ENCODE measurements at places on chromosomes 5 and 9.

DNA sequence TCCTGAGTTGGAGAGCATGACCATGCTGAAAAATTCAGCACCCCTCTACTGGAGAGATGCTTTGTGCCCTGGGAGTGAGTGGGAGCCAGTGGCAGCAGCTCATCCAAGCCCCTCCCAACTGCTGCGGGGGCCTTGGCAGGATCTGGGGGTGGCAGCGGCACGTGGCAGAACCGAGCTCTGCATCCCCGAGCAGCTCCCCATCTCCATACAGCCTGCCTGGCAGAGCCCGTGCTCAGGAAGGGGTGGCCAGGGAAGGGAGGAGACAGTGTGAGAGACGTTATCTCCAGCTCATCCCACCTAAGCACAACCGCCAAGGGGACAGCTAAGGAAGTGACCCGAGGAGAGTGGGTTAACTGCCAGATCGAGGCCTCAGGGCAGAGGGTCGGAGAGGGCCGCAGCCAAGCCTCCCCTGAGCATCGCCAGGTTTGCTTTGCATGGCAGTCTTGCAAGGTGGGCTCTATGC, 17.2 kb upstream of the DPM2 start:
- H3K36me3 ChIP-seq: no peaks in the 10 kb centered on the region
- no peaks in the 10 kb centered on the region for H3K27me3 ChIP-seq
- peaks cover 44% of the 10 kb centered on the region for H3K4me1 ChIP-seq
- DNase-seq: no peak
- peak overlapping the region; percentile 76 for H3K27ac ChIP-seq

DNA sequence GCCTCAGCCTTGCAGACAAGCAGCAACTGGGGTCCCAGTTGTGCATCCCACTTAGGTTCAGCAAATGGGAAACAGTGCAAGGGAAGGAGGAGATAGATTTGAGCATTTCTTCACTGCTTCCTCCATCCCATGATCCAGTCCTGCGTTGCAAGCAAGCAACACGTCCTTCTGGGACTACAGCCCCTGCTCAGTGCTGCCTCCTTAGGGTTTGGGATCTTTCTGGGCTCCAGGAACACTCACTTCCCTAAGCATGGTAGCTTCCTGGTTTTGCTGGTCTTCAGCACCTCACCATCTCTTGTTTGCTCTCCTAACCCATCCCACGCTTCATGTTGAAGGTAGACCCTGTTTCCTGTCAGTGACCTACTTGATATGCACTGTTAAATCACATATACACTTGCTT, 444.7 kb downstream of the MED10 start:
- H3K36me3 ChIP-seq: no peaks in the 10 kb centered on the region
- no peak overlapping the region for H3K4me3 ChIP-seq
- no peak for DNase-seq
- H3K27ac ChIP-seq: no peak overlapping the region
- no peaks in the 10 kb centered on the region for H3K27me3 ChIP-seq
- H3K4me1 ChIP-seq: no peaks in the 10 kb centered on the region

DNA sequence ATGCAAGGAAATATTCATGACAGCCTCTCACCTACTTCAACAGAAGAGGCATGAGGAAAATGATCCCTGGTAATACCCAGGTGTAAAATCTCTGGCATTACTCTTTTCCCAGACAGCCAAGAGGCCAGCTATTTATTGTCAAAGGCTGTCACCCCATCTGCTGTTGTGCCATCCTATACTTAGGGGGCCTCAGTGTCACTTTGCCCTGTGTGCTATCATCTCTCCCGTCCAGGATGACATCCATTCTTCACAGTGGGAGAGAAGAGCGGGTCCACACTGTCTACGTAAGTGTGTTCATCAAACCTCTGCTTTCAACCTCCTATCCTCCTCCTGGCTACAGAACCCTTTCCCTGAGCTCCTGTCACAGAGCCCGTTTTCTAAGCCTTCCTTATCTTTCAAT, 82.6 kb downstream of the MYO10 start:
- H3K4me3 ChIP-seq: no peak overlapping the region
- no peaks in the 10 kb centered on the region for H3K36me3 ChIP-seq
- no peaks in the 10 kb centered on the region for H3K27me3 ChIP-seq
- DNase-seq: no peak
- H3K27ac ChIP-seq: no peak overlapping the region
- H3K4me1 ChIP-seq: peaks cover 5% of the 10 kb centered on the region

GRCh38 chr5:1034421-1034905, 25.9 kb downstream of the NKD2 start:
- H3K4me1 ChIP-seq: no peaks in the 10 kb centered on the region
- H3K4me3 ChIP-seq: no peak overlapping the region
- no peaks in the 10 kb centered on the region for H3K27me3 ChIP-seq
- DNase-seq: no peak
- no peaks in the 10 kb centered on the region for H3K36me3 ChIP-seq

DNA sequence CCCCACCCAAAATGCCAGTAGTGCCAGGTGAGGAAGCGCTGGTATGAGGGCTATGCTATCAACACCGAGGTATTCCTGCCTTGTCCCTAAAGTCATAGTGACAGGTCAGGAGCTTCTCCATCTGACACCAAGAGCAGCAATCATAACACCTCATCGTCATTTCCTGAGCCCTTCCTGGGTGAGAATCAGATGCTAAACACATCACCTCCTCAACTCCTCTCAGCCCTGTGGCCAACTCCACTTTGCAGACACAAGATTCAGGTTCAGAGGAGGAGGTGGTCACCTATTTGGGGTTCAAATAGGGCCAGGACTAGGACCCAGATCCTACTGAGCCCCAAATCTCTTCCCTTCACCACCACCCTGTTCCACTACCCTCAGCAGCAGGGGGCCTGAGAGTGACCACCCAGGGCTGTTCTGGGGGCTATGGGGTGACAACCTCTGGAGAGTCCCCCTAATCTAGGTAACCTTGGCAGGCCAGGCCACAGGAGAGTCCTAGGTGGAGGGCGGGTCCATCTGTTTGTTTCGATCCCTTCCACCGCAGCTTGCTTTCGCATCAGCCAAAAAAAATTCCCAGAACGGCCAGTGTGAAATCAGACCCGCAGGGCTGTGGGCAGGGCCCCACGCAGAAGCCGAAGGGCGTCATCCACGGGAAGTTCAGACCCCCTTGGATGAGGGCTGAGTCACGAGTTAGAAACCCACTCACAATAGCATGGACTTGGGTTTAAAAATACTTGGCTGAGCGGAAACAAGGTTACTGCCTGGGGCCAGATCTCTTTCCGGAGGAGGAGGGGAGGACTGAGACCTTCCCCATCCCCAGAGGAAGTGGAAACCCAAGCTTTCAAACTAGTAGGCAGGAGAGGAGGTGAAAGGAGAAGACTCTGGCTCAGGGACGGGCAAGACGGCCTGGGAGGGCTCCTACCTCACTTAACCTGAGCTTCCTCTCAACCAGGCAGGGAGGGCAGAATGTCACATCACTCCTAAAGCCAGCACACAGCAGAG, 8.7 kb downstream of the STK10 start:
- H3K36me3 ChIP-seq: no peaks in the 10 kb centered on the region
- H3K4me3 ChIP-seq: peak overlapping the region; percentile 3
- H3K27ac ChIP-seq: peak overlapping the region; percentile 40
- H3K4me1 ChIP-seq: no peaks in the 10 kb centered on the region

- no peak overlapping the region for H3K4me3 ChIP-seq
- no peak for DNase-seq
- no peaks in the 10 kb centered on the region for H3K36me3 ChIP-seq
- H3K27ac ChIP-seq: no peak overlapping the region
Observed at GRCh38 chr5:88669371-88670050, 213.5 kb downstream of the MEF2C start.

GRCh38 chr9:61665330-61665751, 475.5 kb downstream of the SPATA31A7 start:
- no peaks in the 10 kb centered on the region for H3K27me3 ChIP-seq
- no peak overlapping the region for H3K27ac ChIP-seq
- no peaks in the 10 kb centered on the region for H3K36me3 ChIP-seq
- H3K4me1 ChIP-seq: no peaks in the 10 kb centered on the region
- no peak overlapping the region for H3K4me3 ChIP-seq

GRCh38 chr9:94772639-94773303, 46.3 kb downstream of the AOPEP start:
- peak overlapping the region; percentile 16 for H3K27ac ChIP-seq
- H3K27me3 ChIP-seq: no peaks in the 10 kb centered on the region
- H3K4me1 ChIP-seq: no peaks in the 10 kb centered on the region
- no peaks in the 10 kb centered on the region for H3K36me3 ChIP-seq

- H3K27me3 ChIP-seq: no peaks in the 10 kb centered on the region
- no peak overlapping the region for H3K27ac ChIP-seq
- H3K36me3 ChIP-seq: no peaks in the 10 kb centered on the region
- H3K4me3 ChIP-seq: no peak overlapping the region
- DNase-seq: no peak
Observed at GRCh38 chr5:9626955-9627354, 3.2 kb downstream of the TAS2R1 start.

GRCh38 chr9:89008744-89009545, 17.7 kb downstream of the S1PR3 start:
- H3K4me3 ChIP-seq: no peak overlapping the region
- H3K27me3 ChIP-seq: no peaks in the 10 kb centered on the region
- H3K36me3 ChIP-seq: no peaks in the 10 kb centered on the region
- DNase-seq: no peak
- no peak overlapping the region for H3K27ac ChIP-seq

DNA sequence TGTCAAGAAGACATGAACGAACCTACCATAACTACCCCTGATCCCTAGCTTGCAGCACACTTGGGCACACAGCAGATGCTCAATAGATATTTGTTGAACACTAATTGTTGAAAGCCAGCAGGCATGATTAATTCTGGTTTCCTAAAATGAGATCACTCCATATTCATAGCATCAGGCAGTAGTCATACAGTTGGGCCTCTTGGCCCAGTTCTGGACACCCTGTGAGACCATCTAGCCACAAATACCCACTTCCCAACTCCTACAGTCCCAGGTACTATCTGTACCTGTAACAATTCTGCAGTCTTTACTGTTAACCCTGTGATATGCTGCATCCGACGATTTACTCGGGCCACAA, 24.2 kb downstream of the P4HA2 start:
- H3K27me3 ChIP-seq: no peaks in the 10 kb centered on the region
- no peak overlapping the region for H3K4me3 ChIP-seq
- DNase-seq: no peak

GRCh38 chr9:34579808-34580163, 9.7 kb downstream of the CNTFR start:
- H3K27me3 ChIP-seq: no peaks in the 10 kb centered on the region
- H3K36me3 ChIP-seq: no peaks in the 10 kb centered on the region
- H3K27ac ChIP-seq: no peak overlapping the region

GRCh38 chr5:56100439-56101176, 105.8 kb upstream of the IL6ST start:
- no peaks in the 10 kb centered on the region for H3K36me3 ChIP-seq
- DNase-seq: no peak
- no peak overlapping the region for H3K4me3 ChIP-seq
- H3K27me3 ChIP-seq: no peaks in the 10 kb centered on the region
- no peak overlapping the region for H3K27ac ChIP-seq

- peak overlapping the region; percentile 76 for H3K27ac ChIP-seq
- peak; percentile 66 for DNase-seq
- H3K4me1 ChIP-seq: no peaks in the 10 kb centered on the region
- peaks cover 35% of the 10 kb centered on the region for H3K36me3 ChIP-seq
- no peak overlapping the region for H3K4me3 ChIP-seq
Observed at GRCh38 chr9:34253460-34253837, 74.6 kb downstream of the UBAP1 start.

DNA sequence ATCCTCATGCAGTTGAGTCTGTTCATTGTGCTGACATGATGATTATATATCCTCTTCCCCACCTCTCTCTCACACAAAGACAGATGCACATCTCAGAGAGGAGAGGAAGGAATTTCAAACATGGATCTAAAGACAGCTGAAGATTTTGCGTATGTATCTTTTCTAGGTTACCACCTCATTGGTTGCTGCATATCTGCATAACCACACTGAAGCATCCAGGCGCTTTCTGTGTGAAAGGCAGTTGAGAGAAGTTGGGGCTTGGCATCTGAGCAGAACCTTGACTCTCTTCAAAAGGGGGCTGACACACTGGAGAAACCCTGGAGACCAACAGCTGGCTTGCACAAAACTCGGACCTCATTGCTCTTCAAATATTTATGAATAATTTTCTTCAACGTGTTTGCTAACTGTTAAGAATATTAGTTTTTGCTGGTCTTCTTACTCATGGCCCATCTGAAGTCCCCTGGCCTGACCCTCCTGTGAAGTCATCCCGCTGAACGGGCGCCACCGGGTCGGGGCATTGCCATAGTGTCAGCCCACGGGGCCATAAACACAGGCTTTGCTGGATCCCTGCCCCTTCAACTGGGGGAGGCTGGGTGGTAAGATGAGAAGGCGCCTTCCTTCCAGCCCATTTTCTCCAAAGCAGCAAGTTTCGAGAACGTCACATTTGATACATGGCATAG, 593.2 kb upstream of the CLINT1 start:
- no peaks in the 10 kb centered on the region for H3K4me1 ChIP-seq
- peak overlapping the region; percentile 22 for H3K27ac ChIP-seq
- no peaks in the 10 kb centered on the region for H3K36me3 ChIP-seq
- H3K27me3 ChIP-seq: no peaks in the 10 kb centered on the region
- H3K4me3 ChIP-seq: no peak overlapping the region

DNA sequence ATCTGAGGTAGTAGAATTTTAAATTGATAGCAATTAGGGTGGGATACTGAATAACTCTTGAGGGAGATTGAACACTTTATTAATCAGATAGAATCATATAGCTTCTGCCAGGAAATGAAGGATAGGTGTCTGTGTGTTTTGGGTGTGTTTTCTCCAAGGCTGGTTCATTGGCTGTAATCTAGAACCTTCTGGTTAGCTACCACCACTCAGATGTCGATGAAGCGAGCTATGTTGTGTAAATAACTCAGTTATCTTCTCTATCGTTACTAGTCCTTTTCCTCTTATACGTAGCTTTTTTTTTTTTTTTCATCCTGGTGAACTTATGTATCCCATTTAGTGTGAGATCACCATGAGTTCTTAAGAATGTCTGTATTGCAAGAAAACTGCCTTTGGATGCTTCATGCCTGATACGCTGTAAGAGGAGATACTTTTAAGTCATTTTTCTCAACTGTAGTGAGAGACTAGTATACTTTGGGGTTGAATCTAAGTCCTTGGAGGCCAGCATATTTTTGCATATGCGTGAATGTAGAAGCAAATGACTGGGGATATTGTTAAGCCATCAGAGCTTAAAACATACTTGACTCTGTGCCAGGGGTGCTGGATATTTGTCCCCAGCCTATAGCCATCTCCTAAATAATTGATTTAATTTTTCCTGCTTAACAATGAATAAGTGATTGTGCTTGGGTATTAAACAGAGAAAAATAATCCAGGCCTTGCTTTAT, 2.1 kb downstream of the TNFAIP8 start:
- H3K27me3 ChIP-seq: no peaks in the 10 kb centered on the region
- no peak overlapping the region for H3K27ac ChIP-seq
- H3K4me1 ChIP-seq: no peaks in the 10 kb centered on the region
- H3K4me3 ChIP-seq: no peak overlapping the region
- DNase-seq: no peak

GRCh38 chr5:62496876-62497275, 81.7 kb upstream of the LRRC70 start:
- H3K36me3 ChIP-seq: peaks cover 12% of the 10 kb centered on the region
- H3K4me3 ChIP-seq: no peak overlapping the region
- no peak for DNase-seq
- H3K27me3 ChIP-seq: no peaks in the 10 kb centered on the region
- H3K27ac ChIP-seq: no peak overlapping the region
